ENCODE measurements at places on chromosomes 4 and X.

GRCh38 chrX:23749576-23749975, 6.5 kb upstream of the ACOT9 start:
- no peak for DNase-seq

- DNase-seq, result peak; percentile 94
Measured at GRCh38 chr4:184263910-184264732, 46.4 kb upstream of the ENPP6 start.

GRCh38 chrX:46904626-46905025, 7.6 kb upstream of the JADE3 start:
- no peak for DNase-seq

DNA sequence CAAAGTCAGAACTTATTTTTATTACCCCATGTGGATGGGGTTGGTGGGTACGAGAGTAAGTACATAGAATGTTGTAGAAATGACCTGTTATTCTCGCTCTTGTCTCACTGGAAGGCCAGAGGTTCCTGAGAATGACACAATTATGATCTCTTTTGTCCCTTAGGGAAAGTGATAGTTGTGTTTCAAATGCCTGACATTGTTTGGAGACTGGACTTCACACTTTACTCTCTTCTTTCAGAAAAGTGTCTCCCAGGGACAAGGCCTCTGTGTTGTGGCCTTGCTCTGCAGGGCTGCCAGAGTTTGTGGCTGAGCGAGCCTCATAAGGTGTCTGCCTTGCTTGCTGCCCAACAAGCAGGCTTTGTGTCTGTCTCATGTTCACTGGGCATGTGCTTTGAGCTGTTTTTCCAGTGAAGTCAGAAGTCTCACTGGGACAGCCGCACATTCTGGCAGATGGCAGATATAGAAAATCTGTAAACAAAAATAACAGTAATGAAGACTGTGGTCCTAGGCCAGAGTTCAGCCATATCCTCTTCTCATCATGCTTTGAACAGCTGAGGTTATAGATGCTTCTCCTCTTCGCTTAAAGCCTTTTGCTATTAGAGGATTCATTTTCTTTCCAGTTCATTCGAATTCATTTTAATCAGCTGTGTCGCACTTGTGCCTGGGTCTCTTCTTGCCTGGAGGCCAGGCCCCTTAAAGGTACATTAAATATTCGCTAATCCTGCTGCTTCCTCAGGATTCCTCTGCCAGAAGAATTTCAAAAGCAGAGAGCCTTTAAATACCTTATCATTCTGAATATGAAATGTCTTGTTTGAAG, 14.4 kb downstream of the PPEF1 start:
- no peak for DNase-seq

DNA sequence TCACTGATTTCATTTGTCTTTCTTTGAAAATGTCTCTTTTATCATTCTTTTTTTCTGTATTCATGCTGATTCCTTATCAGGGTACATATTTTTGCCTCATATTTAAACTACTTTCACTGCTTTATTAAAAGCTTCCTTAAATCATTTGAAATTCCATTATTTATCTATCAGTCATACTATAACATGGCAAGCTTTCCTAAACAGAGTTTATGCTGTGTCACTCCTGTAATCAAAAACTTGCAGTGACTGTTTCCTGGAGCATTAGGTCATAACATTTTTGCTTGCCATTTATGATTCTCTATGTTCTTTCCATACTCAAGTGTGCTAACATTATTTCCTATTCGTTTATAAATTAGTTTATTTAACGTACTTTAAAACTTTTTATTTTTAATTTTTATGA, 203.7 kb downstream of the BMPR1B start:
- no peak for DNase-seq

- DNase-seq, result peak; percentile 42
Measured at GRCh38 chrX:43741843-43742573, 85.9 kb downstream of the MAOA start.

- DNase-seq, result no peak
Measured at GRCh38 chrX:68944211-68944610, 115.4 kb downstream of the EFNB1 start.

DNA sequence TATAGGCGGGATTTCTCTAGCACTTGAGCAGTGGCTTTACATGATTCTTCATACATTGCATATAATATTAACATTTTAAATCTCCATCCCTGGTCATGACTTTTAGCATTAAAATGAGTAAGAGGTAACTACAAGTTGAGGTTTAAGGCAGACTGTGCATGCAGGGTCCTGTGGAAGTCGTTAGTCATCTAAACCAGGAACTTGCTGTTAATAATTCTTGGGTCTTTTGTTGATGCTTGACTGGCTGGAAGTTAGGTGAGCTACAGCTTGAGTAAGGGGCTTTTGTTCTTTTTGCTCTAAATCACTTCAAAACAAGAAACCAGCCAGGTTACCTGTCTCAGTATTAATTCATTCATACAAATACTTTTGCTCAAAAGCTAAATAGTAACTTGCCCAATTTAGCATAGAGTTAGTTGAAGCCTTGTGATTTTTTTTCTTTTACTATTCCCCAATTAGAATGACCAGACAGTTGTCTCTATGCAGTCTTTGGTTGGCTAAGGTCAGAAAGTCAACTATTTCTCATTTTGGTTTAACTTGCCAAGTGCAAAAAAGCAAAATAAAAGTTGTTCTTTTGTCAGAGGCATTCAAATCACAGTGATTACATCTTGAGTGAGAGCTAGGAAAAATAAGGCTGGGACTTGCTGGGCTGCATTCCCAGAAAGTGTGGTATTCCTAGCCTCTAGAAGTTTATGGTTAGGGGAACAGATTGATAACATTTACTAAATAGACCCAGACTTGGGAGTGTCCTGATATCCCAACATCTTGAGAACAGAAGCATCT, 516.9 kb downstream of the PDHA2 start:
- peak; percentile 8 for DNase-seq

- DNase-seq, result no peak
Measured at GRCh38 chr4:72484981-72485380, 84.0 kb downstream of the ADAMTS3 start.

DNA sequence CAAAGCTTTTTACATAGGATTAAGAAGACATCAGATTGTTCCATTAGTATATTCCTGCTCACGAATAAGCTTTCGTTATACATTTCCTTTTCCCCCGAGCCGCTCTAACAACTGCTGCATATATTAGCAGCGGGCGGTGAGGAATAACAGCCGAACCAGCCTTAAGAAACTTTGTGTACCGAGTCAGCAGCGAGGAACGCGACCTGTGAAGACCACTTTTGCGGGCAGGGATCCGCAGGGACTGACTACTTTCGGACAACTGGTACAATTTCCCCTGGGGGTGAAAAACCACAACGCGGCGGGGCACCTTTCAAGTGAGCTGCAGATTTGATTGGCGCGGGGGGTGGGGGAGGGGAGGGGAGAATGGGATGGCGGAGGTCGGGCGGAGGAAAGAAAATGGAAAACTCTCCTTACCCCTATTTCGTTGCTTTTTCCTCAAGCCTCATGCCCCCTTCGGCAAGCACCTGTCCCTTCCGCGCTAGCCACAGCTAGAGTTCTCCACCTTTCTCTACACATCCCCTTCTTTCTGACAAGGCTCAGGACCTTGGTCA, 5.9 kb upstream of the PITX2 start:
- DNase-seq, result no peak

DNA sequence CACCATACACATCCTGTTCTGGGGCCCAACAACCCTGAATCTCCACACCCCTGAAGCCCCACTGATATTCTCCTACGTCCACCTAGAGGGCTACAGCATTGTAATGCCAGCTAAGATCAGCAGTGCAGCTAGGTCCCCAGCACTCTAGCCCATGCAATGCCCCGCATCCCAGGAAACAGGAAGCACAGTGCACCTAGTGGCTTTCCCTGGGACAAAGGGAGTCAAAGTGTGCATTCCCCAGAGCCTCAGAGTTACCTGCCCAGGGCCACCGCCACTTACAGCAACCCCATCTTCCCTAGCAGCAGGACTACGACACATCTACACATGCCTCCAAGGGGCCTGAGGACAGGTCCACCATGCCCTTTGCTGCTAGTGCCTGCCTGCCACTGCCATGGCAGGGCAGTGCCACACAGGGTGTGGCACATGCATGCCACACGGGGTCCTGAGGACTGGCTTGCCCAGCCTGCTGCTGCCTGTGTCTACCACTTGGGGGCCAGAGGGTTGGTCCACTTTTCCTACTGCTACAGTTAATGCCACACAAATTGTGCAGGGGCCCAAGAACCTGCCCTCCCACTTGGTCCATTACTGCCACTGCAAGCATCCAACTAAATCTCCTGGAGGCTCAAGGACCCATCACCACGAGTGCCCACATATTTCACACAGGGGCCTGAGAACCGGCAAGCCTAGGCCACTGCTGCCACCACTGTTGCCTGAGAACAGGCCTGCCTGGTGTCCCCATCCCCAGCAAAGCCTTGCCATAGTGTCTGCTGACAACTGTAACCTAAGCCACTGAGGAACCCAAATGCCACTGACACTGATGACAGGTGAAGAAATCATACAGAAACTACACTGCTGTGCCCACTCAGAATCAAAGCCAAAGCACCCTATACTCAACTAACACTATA, 23.7 kb downstream of the TLR6 start:
- no peak for DNase-seq
